ENCODE measurements at places on chromosomes 2 and 18.

GRCh38 chr2:216391401-216391800 is 19.1 kb upstream of the MARCHF4 start:
- DNase-seq: no peak

GRCh38 chr2:57906152-57906732 is 140.4 kb upstream of the VRK2 start:
- no peak for DNase-seq

- no peak for DNase-seq
These were observed 75.7 kb downstream of the DOCK10 start for GRCh38 chr2:224966613-224967012.

GRCh38 chr18:61669320-61669719 is 223.5 kb downstream of the RNF152 start:
- DNase-seq: no peak

DNA sequence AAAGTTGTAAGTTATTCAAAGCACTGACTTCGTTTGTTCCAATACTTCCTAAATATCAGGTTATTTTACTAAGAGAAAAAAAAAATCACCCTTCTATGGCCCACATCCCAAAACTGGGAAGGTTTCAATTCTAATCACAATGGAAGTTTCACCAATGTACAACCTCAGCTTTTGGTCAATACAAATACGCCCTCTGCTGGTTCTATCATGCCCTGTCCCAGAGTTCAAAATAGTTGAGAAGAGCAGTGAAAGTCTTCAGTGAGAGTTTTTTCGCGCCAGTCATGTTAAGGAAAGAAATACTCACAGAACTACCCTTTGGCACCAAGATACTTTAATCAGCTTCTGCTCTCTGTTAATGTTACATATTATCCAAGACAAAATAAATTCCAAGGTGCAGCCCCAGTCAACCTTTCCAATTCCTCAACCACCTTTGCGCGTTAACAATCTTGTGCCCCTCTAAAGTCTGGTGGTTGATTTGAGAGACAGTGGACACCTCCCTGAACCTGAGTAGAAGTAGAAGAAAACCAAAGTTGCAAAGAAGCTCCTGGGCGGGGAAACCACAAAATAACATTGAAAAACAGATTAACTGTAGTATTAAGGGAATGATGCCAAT is 59.9 kb downstream of the SUMO1 start:
- DNase-seq: peak; percentile 31

- DNase-seq: no peak
These were observed 242.0 kb downstream of the CALCRL start for GRCh38 chr2:187206071-187206470.

- DNase-seq: no peak
These were observed 110.9 kb downstream of the FTCDNL1 start for GRCh38 chr2:199740111-199740428.

DNA sequence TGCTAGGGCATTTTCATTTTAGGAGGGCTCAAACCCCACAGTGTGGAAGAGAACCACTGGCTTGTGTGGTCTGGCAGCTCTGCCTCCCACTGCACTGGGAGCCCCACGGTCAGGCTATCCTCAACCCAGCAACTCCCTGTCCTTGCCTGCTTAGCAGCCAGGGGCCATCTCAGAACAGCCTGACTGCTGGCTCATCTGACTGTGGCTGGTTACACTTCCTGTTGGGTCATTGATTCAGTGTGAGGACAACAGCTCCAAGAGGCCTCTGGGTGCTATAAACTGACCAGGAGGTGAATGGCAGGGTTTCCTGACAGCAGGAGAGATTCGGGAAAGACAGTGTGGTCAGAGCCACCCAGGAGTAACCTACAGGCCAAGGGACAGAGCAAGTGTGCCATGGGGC is 40.1 kb downstream of the AMER3 start:
- DNase-seq: no peak
